ENCODE measurements at places on chromosomes 1 and 21. TPM values are rescaled to one million over a fixed set of nuclear protein-coding genes. Genes with fewer than 3 reads are reported as not detected.
A peak's percentile ranks its signal among the peaks of the same experiment; 100 is the strongest.

Gene SIK1
- 19.7 TPM for total RNA-seq

DNA sequence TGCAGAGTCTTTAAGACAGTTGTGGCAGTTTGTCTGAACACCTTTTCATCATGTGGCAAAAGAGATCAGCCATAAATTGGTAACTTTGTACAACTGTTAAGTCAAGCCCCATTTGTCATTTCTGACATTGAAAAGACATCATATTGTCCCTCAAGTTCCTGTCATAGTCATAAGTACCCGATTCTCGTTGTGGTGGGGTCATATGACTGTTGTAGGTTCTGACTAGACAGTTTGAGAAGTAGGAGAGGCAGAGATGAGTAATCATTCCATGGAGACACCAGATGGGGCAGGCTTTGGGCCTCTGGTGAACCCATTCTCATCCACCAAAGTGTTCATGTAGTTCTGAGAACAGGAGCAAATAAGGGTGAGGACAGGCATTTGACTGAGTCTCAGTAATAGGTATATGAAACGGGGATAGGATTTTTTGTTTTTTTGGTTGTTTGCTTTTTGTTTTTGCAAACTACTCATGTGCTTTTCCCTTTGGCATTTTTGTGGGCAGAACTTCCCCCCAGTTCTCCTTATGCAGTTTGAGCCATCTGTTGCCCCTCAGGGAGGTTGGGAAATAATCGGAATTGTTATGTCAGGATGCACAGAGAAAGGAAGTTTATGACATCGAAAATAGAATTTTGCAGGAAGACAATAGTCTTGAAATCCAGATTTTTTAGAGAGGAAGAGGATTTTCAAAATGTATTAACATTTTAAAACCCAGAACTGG is 86.9 kb upstream of the KCNE2 start:
- no peak for DNase-seq

DNA sequence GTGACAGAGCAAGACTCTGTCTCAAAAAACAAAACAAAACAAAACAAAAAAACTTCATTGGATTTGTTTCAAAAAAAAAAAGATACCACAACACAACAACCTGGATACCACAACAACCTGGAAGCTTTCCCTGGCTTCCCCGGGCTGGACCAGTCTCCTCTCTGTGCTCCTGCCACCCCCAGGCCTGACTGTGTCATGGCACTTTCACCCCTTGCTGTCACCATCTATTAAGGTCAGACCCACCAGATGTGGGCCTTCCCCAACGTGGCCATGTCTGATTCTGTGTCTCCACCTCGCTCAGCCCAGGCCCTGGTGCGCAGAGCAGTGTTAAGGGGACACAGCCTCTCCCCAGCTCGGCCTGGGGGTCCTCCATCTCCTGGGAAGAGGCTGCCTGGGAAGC is 28.3 kb upstream of the ACOT11 start:
- DNase-seq = no peak

GRCh38 chr1:169132512-169133227 is 26.2 kb downstream of the ATP1B1 start:
- DNase-seq = no peak

Gene LCE1C
- not detected for total RNA-seq

- DNase-seq = no peak
These were observed 25.3 kb upstream of the SIPA1L2 start for GRCh38 chr1:232655028-232655745.

DNA sequence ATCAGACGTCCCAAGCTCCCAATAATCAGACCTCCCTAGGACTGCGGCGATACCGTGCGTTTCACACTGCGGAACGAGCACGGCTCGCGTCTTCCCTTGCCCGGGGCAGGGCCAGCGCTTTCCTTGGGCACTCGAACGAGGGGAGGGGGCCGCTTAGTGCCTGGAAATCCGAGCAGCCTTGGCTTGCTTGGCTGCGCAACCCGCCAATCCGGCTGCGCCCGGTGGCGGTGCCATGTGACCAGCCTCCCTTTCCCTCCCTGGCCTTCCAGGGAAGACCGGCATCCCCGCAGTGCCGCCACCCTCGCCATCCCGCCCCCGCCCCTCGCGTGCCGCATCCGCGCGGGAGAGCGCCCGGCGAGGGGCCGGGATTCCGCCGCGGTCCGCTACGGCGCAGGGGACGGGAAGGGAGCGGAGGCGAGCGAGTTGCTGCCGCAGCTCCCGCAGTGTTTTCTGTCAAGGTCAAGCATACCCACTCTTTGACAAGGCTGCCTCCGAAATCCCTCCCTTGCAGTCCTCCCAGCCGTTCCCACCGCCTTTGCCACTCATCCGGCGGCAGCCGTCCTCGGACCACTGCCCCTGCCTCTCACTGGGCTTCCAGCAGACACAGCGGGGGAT is 8.3 kb upstream of the RNF19B start:
- DNase-seq = peak; percentile 67

Gene LIPI
- total RNA-seq = not detected

DNA sequence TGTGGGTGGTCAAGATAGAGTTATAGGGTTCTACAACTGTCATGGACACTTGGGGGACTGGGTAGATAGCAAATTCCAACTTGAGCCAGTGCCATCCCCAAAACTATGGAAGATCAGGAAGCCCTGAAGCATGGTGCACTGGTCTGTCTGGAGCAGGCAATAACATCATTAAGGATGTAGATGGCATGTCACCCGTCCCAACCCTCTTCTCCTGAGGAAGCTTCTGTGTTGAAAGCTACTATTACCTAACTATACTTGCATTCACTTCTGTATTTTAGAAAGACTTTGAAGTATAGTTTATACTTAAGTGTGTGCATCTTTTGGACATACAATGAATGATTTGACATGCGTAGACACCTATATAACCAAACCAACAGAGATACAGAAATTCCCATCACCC is 32.9 kb downstream of the RABIF start:
- no peak for DNase-seq

GRCh38 chr1:158809256-158809655 is 21.9 kb upstream of the MNDA start:
- no peak for DNase-seq

- no peak for DNase-seq
These were observed 4.3 kb downstream of the GPR153 start for GRCh38 chr1:6256645-6257044.

Gene OR2L13
- not detected for total RNA-seq

DNA sequence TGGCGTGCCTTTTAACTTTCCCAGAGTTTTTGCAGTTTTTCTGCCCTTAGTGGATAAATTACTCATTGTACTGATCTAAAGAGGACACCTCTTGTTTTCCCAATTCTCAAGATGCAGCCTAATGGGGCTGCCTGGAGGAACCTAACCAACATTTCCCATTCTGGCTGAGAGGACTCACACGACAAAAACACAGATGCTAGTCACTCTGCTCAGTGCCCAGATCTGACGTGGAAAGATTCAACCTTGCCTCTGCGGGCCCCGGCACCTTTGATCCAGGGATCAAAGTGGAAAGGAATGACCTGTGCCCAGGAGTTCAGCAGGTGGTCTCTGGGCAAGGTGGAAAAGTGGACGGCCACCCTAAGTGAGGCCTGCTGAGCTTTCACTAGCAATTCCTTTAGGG is 162.4 kb upstream of the FMN2 start:
- DNase-seq = no peak

- DNase-seq = no peak
These were observed 66.1 kb downstream of the LGR6 start for GRCh38 chr1:202259705-202260104.
